ENCODE measurements at places on chromosomes 7 and 10. TPM values are rescaled to one million over a fixed set of nuclear protein-coding genes. Genes with fewer than 3 reads are reported as not detected.

The HOXA1 gene
- not detected for total RNA-seq

The BAG3 gene
- 11.9 TPM for total RNA-seq

The ANLN gene
- 1.6 TPM for total RNA-seq

The CTBP2 gene
- total RNA-seq: 32.0 TPM

The TBX20 gene
- total RNA-seq: not detected

The SFRP5 gene
- total RNA-seq: 163 TPM

The OR2F1 gene
- total RNA-seq: not detected

The ADAM12 gene
- total RNA-seq: under 0.01 TPM

GRCh38 chr7:24956021-24956420 lies 24.0 kb downstream of the OSBPL3 start:
- no peak overlapping the region for H3K27ac ChIP-seq
- no peak overlapping the region for H3K4me3 ChIP-seq
- DNase-seq: no peak
- no peaks in the 10 kb centered on the region for H3K27me3 ChIP-seq

- no peak overlapping the region for H3K4me3 ChIP-seq
- H3K27me3 ChIP-seq: no peaks in the 10 kb centered on the region
- DNase-seq: no peak
These were observed 60.7 kb downstream of the ZMIZ1 start for GRCh38 chr10:79129361-79129997.

DNA sequence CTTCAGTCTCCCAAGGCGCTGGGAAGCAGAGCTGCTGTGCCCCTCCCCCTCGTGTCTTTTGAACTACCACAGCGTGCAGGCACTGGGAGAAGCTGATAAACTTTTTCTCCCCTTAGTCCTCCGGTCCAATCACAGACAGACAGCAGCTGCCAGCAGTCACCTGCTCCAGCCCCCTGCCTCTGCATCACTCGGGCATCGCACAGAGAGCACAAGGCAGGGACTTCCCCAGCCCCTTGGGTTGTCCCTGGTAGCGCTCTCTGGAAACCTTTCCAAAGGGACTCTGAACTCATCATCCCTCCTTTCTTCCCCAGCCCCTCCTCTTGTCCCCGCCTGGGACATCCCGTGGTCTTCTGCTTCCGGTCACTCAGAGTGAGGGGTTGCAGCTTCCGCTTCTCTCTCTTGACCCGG lies 1.4 kb upstream of the NEUROG3 start:
- no peak for DNase-seq
- H3K4me3 ChIP-seq: no peak overlapping the region
- H3K27me3 ChIP-seq: no peaks in the 10 kb centered on the region
- no peak overlapping the region for H3K27ac ChIP-seq

DNA sequence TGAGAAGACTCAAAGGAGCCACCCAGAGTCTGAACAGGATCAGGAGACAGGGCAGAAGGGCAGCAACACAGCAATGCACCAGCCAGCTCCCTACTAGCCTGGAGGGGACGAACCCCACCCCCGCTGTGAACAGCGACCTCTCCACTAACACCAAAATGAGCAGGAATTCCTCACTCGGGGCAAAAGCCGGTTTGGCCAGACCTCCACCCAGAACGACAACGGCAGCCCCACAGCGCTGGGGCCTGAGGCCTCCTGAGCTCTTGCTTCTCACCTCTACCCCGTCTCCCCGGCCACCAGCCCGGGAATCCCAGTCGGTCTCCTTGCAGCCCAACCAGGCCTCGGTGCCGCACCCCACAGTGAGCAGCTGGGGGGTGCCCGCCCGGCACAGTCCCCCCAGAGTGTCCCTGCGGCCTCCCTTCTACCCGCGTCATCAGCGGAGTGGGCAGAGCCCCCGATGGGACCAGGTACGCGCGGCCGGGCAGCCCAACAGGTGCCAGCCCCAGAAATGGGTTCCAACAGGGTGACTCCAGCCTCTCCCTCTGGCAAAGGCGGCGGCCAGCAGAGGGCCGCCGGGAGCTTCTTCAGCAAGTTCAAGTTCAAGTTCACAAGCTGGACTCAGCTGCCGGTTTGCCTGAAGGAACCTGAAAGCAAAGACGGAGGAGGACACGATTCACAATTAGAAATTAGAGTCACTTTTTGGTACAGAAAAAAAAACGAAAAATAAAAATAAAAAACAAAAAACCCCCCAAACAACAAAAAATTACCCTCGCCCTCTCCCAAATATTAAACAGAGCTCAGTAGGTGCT lies 129.0 kb downstream of the MARCHF5 start:
- no peak overlapping the region for H3K4me3 ChIP-seq
- no peaks in the 10 kb centered on the region for H3K27me3 ChIP-seq
- H3K36me3 ChIP-seq: no peaks in the 10 kb centered on the region
- H3K27ac ChIP-seq: no peak overlapping the region
- DNase-seq: peak; percentile 68
- no peaks in the 10 kb centered on the region for H3K4me1 ChIP-seq

- peaks cover 7% of the 10 kb centered on the region for H3K27me3 ChIP-seq
- no peaks in the 10 kb centered on the region for H3K36me3 ChIP-seq
- DNase-seq: peak; percentile 46
- H3K27ac ChIP-seq: no peak overlapping the region
These were observed 82.5 kb downstream of the ZNF467 start for GRCh38 chr7:149690688-149691446.

DNA sequence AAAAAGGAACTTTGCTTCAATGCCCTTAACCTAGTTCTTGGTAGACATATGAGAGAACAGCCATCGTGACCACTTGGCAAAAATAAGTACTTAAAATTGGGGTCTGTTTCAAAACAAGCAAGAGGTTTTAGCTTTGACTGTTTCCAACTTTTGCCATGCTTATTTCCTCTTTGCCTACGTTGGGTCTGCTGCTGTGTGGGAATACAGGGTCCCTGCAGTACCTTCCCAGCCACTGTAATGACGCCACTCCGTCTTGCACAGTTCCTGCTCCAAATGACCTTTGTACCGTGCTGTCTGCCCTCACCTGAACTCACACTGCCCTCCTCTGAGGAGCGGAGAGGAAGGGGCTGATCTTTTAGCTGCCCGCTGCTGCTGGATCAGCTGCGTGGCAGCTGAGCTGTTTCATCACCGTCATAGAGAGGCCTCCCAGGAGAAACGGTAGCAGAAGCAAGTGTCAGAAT lies 133.1 kb downstream of the MAPK8 start:
- H3K27me3 ChIP-seq: no peaks in the 10 kb centered on the region
- DNase-seq: peak; percentile 69
- H3K4me1 ChIP-seq: peaks cover 11% of the 10 kb centered on the region
- H3K4me3 ChIP-seq: no peak overlapping the region
- no peak overlapping the region for H3K27ac ChIP-seq

DNA sequence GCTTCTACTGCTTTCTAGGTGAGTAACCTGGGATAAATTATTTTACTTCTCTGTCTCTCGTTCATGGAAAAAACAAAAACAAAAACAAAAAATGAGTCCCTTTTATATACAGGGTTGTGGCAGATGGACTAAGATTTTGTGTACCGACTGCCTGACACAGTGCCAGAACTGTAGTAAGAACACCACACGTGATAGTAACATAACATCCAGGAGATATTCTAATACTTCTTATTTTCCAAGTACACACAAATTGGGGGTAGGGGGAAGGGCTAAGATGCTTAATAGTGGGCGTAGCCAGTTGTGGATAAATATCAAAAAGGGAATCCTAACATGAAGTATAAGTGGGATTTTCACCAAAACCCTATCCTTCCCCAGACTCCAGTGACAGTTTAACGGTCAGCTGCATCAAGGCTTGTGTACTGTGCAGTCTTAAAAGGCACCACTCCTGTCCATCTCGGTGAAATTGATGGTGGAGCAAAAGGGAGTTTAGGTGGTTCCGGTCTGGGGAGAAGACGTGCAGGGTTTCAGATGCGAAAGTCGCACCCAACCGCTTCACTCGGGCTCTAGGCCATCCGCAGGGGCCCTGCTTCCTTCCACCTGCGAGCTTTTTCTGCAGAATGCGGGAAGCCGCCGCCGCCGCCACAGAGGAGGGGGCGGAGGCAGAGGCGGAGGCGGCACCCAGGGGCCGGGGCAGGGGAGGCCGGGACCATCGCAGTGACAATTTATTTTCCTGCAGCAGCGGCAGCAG lies at the start of gene STAMBPL1:
STAMBPL1 (plus strand) TSS at position 712 of the 748 bp plus-strand sequence. CDS start 21,464 bp downstream, outside the sequence.
- H3K27ac ChIP-seq: peak within 1 kb of the TSS; percentile 90
- H3K4me3 ChIP-seq: peak within 1 kb of the TSS; percentile 74
- peaks cover 16% of the 10 kb centered on the region for H3K4me1 ChIP-seq
- no peaks in the 10 kb centered on the region for H3K27me3 ChIP-seq
- DNase-seq: no peak
- H3K36me3 ChIP-seq: no peaks in the 10 kb centered on the region

DNA sequence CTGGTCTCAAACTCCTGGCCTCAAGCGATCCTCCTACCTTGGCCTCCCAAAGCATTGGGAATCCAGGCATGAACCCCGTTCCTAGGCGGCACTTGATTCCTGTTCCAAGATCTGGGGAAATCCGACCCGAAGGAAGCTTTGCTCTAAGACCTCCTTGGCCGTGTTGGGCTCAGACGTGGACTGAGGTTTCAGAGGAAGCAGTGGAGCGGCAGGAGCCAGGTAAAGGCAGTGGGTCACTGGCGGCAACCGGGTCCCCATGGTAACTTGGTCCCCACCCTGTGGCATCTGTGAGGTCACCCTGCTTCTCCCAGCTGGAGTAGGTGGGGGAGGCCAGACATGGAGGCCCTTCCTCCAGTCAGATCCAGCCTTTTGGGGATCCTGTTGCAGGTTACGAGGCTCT lies at the start of gene TMEM270:
TMEM270 (plus strand) TSS at position 301 of the 400 bp plus-strand sequence; CDS start at position 337, 36 bp downstream.
- peaks cover 2% of the 10 kb centered on the region for H3K4me1 ChIP-seq
- DNase-seq: no peak
- H3K27me3 ChIP-seq: no peaks in the 10 kb centered on the region
- H3K36me3 ChIP-seq: no peaks in the 10 kb centered on the region
- H3K4me3 ChIP-seq: no peak within 1 kb of the TSS
- no peak within 1 kb of the TSS for H3K27ac ChIP-seq

GRCh38 chr10:17222329-17222728 lies 5.7 kb upstream of the VIM start:
- H3K4me3 ChIP-seq: no peak overlapping the region
- H3K36me3 ChIP-seq: no peaks in the 10 kb centered on the region
- peaks cover 8% of the 10 kb centered on the region for H3K4me1 ChIP-seq
- DNase-seq: no peak
- no peak overlapping the region for H3K27ac ChIP-seq

DNA sequence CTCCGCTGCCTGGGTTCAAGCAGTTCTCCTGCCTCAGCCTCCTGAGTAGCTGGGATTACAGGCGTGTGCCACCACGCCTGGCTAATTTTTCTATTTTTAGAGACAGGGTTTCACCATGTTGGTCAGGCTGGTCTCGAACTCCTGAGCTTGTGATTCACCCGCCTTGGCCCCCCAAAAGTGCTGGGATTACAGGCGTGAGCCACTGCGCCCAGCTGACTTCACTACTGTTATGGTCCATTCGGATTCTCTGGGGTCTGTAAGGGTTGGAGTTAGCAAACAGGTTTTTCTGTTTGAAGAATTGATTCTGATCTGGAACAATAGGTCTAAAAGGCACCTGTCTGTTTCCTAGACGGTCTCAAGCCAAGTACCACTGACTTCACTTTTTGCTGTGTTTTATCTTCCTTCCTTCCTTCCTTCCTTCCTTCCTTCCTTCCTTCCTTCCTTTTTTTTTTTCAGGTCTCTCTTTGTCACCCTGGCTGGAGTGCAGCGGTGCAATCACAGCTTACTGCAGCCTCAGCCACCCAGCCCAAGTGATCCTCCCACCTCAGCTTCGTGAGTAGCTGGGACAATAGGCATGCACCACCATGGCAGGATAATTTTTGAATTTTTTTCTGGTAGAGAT lies 192.2 kb downstream of the CAMK1D start:
- H3K4me3 ChIP-seq: no peak overlapping the region
- H3K27me3 ChIP-seq: no peaks in the 10 kb centered on the region
- H3K4me1 ChIP-seq: peaks cover 18% of the 10 kb centered on the region
- DNase-seq: no peak
- no peaks in the 10 kb centered on the region for H3K36me3 ChIP-seq
- H3K27ac ChIP-seq: no peak overlapping the region

DNA sequence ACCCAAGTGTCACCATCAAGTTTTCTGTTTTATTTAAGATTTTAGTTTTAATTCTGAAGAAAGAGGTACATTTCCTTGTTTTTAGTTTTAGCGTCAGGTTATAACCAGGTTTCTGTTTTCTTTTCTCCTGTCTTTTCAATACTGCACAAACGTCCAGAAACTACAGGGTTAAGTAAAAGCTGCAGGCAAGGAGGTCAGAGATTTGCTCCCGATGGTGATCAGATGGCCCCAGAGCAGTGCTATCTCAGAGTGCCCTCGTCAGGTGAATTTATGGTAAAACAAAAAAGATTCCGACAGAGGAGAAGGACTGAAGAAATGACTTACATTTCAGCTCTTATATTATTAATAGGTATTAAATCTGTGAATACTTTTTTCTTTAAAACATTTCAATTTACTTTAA lies 128.2 kb downstream of the STRA8 start:
- DNase-seq: no peak
- no peaks in the 10 kb centered on the region for H3K4me1 ChIP-seq
- peaks cover 4% of the 10 kb centered on the region for H3K36me3 ChIP-seq
- no peaks in the 10 kb centered on the region for H3K27me3 ChIP-seq
- H3K4me3 ChIP-seq: no peak overlapping the region

- peaks cover 27% of the 10 kb centered on the region for H3K4me1 ChIP-seq
- no peaks in the 10 kb centered on the region for H3K27me3 ChIP-seq
- no peaks in the 10 kb centered on the region for H3K36me3 ChIP-seq
- peak overlapping the region; percentile 71 for H3K27ac ChIP-seq
- no peak for DNase-seq
These were observed 69.4 kb upstream of the GSDME start for GRCh38 chr7:24826662-24827020.
